Caki2 (cell line): ENCODE measurements at places on chromosomes 12 and 14.

DNA sequence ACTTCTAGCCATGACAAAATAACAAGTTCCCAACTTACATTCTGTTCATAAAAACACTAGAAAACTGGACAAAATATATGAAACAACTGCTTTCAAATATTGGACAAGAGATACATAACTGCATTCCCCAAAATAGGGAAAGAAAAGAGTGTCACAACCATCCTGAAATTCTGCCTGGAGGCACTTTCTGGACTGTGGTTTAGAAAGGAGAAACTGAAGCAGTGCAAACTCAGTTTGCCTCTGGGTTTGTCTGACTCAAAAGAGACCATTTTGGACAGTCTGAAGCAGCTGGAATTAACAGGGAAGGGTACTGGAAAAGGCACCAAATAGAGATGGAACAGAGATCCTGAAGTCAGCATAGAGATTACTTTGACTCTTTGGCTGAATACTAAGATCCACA, 11.3 kb upstream of the SYT1 start:
- no peak for DNase-seq

- no peak for DNase-seq
Observed at GRCh38 chr12:108381787-108382436, 42.8 kb upstream of the CMKLR1 start.

- peak; percentile 92 for DNase-seq
Observed at GRCh38 chr12:42961395-42961794, 371.8 kb upstream of the PRICKLE1 start.

DNA sequence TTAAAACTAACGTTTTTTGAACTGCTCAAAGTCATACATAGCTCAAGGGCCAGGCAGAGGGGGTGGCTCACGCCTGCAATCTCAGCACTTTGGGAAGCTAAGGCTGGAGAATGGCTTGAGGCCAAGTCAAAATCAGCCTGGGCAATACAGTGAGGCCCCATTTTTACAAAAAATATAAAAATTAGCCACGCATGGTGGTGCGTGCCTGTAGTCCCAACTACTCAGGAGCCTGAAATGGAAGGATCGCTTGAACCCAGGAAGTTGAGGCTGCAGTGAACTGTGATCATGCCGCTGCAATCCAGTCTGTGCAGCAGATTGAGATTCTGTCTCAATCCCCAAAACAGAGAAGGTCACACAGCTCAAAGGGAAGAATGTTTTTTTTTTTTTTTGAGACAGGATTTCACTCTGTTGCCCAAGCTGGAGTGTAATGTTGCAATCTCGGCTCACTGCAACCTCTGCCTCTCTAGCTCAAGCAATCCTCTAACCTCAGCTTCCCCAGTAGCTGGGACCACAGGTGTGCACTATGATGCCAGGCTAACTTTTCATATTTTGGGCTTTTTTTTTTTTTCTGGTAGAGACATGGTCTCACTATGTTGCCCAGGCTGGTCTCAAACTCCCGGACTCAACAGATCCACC, 2.9 kb downstream of the RBM23 start:
- DNase-seq, result no peak
